Stimulated activated CD4-positive, alpha-beta T cell treated with anti-CD3 and anti-CD28 coated beads, Interleukin-1b, Interleukin-23, amount 100 ng/mL, for 48 hours (primary cell): ENCODE measurements at places on chromosomes 7 and 10.

GRCh38 chr10:6018422-6018821, 41.1 kb upstream of the IL15RA start:
- no peak for DNase-seq

GRCh38 chr10:62726638-62727037, 77.9 kb upstream of the ADO start:
- DNase-seq, result no peak

- no peak for DNase-seq
Observed at GRCh38 chr7:70132226-70132851, 534.1 kb downstream of the AUTS2 start.

DNA sequence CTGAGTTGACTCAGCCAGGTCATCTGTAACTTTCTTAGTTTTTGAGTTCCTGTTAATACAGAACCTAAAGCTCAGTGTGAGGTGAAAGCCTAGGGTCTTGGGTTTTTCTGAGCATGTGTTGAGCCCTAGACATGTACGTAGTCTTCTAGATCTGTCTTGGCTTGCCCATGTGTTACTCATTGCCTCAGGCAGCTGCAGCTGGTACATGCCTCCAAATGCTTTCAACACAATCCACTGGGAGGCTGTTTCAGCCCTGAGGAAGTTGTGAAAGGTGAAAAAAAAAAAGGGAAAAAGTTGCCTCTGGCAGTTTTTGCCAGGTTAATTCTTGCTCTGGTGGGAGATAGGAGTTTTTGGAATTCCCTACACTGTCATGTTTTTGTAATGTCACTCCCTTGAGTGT, 134.6 kb downstream of the RNF216 start:
- no peak for DNase-seq

DNA sequence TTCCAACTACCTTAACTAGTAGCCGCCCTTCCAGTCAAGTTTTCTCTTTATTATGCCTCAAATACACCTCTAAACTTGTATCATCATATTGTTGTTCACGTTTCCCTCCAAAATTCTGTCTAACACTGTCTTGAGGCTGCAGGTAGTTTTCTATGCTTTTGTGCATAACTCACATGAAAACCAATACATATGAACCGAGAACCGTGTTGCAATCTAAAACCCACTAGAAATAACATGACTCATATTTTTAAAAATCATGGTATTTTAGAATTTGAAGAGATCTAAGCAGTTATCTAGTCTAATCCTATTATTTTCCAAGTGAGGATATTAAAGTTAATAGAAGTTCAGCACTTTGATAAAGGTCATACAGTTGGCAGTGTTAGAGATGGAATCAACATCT, 18.2 kb downstream of the LIPF start:
- DNase-seq, result no peak

DNA sequence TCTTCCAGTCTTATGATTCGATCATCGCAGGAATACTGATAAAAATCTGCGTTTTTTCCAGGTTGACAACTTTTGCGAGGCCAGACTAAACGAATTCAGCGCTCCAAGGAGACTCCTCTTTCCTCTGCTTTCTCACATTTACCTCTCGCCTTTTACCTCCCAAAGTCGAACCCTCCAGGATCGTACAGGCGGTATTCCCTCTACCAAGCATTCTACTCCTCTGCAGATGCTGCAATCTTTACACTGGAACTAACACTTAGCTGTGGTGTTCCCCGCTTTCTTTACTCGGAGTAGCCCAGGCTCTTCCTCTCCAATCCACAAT, 449 bp downstream of the NUDT5 start:
- no peak for DNase-seq

GRCh38 chr7:70935854-70936253, 196.1 kb upstream of the GALNT17 start:
- no peak for DNase-seq

- DNase-seq, result no peak
Observed at GRCh38 chr7:22356701-22357310, at the start of gene RAPGEF5. RAPGEF5 (minus strand) TSS chr7:22357154; CDS start chr7:22357060, 94 bp downstream.
